ENCODE measurements at places on chromosomes 13 and 19.

DNA sequence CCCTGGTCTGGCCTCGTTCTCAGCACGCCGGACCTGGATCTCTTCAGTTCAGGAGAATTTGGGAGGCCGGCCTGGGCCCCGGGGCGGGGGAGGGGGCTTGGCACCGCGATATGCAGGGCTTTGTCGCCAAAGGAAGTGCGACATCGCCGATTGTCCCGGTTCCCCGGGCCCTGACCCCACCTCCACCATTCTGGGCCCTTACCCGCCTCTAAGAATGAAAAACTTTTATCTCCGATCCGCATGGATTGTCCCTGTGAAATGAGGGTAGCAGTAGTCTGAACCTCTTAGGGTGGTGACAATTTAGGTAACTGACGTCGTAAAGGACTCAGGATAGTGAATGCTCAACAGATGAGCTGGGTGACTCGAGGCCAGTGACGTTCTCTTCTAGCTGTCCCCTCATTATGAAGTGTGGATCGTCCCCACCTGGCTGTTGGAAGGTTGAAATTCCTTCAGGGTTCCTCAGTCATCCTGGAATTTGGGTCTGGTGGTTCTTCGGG, 650 bp downstream of the DDA1 start:
- peak; percentile 66 for DNase-seq

DNA sequence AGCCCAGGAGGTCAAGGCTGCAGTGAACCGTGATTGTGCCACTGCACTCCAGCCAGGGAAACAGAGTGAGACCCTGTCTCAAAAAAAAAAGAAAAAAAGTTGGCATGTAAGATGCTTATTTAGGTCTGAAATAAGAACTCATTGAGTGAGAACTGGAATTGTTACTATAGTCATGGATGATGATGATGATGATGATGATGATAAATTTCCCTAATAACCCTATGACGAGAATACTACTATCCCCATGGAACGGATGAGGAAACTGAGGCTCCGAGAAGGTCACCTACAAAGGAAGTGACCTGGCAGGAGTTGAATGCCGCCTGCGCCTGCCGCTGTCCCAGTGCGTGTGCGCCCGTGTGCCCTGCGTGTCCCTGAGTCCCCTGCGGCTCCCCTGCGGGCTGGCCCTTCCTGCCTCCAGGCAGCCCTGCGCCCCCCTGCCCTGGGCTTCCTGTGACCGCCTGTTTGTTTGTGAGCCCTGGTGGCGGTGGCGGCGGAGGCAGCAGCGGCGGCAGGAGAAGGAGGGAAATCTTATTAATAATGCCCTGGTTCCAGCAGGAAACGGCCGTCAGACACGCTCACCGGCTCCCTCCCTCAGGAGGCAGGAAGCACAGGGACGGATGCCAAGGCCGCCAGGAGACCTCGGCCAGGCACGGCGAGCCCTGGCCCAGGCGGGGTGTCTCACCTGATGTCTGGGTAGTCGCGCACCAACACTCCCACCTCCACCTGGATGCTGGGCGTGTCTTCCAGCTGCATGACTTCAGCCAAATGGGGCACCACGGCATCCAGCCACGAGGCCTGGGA, 29.6 kb downstream of the EXOC3L2 start:
- DNase-seq: no peak

GRCh38 chr13:65917731-65918130, 1312.4 kb downstream of the PCDH9 start:
- no peak for DNase-seq

- no peak for DNase-seq
Measured at GRCh38 chr13:110812869-110813645, 99.6 kb downstream of the ING1 start.

GRCh38 chr19:2578901-2579677, 103.2 kb downstream of the GADD45B start:
- peak; percentile 74 for DNase-seq

DNA sequence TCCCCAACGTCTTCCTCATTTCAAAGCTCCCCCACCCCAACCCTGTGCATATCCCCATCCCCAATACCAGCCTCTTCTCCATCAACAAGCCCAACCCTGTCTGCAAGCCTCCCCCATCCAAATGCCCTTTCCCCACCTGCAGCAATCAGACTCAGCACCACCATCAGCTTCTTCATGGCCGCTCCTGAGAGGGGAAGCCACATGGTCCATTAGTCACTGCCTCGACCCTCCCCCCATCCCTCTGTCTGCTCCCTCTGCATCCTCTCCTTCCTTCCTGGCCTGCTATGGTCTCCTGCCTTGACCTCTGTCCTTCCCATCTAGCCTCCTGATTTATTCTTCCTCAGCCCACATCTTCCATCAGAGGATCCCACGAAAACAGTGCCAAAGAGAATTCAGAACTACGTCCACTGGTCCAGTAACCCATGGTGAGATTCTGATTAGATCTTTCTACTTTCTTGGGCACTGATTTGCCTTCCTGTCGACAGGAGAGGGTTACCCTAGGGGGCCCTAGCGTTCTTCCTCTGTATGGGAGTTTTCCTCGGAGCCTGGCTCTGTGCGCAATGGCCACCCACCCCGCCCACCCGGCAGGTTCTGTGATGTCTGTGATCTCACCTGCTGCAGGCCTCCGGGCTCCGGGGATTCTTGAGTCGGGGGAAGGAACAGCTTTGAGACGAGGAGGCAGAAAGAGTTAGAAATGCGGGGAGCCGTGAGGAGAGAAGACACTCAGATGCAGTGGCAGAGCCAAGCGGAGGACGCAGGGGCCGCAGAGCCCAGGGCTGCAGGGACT, 1.3 kb downstream of the KLK6 start:
- no peak for DNase-seq

GRCh38 chr13:37899753-37900152, 30.2 kb upstream of the TRPC4 start:
- no peak for DNase-seq

GRCh38 chr13:79846386-79846785, 365.4 kb downstream of the NDFIP2 start:
- DNase-seq: no peak

DNA sequence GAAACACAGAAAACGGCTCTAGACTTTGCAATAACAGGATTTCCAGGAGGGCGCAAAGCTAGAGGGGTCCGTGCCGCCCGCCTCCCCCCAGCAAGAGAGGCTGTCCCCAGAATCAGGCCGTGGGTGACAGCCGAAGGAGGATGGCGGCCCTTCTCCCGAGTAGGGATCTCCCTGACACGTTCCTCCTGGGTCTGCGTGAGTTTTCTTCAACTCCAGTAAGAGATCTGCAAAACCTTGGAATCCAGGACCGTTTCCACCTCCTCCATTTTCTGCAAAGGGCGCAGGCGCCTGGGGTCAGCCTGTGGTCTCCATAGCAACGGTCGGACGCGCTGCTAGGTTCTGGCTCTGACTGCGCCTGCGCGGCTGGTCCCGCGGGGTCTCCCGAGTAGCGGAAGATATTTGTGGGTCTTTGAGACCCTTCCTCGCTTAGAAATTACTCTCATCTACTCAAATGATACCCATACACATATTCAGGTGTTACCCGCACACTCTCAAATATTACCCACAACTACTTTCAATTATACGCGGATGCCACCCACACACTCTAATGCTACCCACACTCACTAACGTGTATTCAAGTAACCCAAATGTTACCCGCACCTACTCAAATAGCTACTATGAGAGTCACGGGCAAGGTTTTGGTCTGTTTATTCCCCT, 2.1 kb downstream of the PNMA8C start:
- peak; percentile 66 for DNase-seq
